ENCODE measurements at places on chromosomes 6 and 20.

- DNase-seq: no peak
These were observed 494.6 kb downstream of the RFPL4B start for GRCh38 chr6:112841553-112842329.

- DNase-seq: no peak
These were observed 115.7 kb downstream of the B3GAT2 start for GRCh38 chr6:70841112-70841511.

GRCh38 chr6:2794171-2794730, 29.1 kb downstream of the WRNIP1 start:
- DNase-seq: no peak

- DNase-seq: no peak
These were observed 9.7 kb upstream of the KIAA0408 start for GRCh38 chr6:127468936-127469335.

All from HuH-7.5 (cell line).